T-helper 2 cell treated with Interferon-gamma antibody and Interleukin-4, amounts not matched to agents 100 ng/mL and 5 ng/mL, for 36 hours (primary cell): ENCODE measurements at places on chromosomes 1 and 21. TPM values are rescaled to one million over a fixed set of nuclear protein-coding genes. Genes with fewer than 3 reads are reported as not detected.

SMPDL3B gene
- total RNA-seq = 0.41 and 0.64 TPM in 2 replicates

TSPAN1 gene
- not detected in 2 replicates for total RNA-seq

KRTAP19-6 gene
- not detected in 2 replicates for total RNA-seq

IFI44L gene
- total RNA-seq = 50.8 and 53.9 TPM in 2 replicates

NUDT17 gene
- total RNA-seq = 2.8 and 4.0 TPM in 2 replicates

CLCC1 gene
- total RNA-seq = 21.6 and 23.5 TPM in 2 replicates

TDRKH gene
- 14.9 and 16.3 TPM in 2 replicates for total RNA-seq

RPF1 gene
- 43.9 and 50.1 TPM in 2 replicates for total RNA-seq

ETNK2 gene
- total RNA-seq = 0.16 TPM in 1 of 2 replicates, not detected in the other

MSH4 gene
- total RNA-seq = 0.34 and 0.43 TPM in 2 replicates

NHLH1 gene
- 0.52 and 0.68 TPM in 2 replicates for total RNA-seq

OR2T29 gene
- total RNA-seq = not detected in 2 replicates

CELA2A gene
- not detected in 2 replicates for total RNA-seq

SUMO3 gene
- total RNA-seq = 98.1 and 103 TPM in 2 replicates

FAM151A gene
- not detected in 2 replicates for total RNA-seq

CHRNB2 gene
- not detected in 2 replicates for total RNA-seq

DMBX1 gene
- 0.05 TPM in 1 of 2 replicates, not detected in the other for total RNA-seq

GBP7 gene
- total RNA-seq = not detected in 2 replicates

CD1D gene
- total RNA-seq = not detected in 2 replicates

GRIK1 gene
- not detected in 2 replicates for total RNA-seq

PGM1 gene
- 49.8 and 50.9 TPM in 2 replicates for total RNA-seq

LAMB3 gene
- total RNA-seq = 1.5 and 1.6 TPM in 2 replicates

OR2T35 gene
- total RNA-seq = not detected in 2 replicates

FALEC gene
- total RNA-seq = not detected in 2 replicates

PPP1R15B gene
- 62.9 and 65.5 TPM in 2 replicates for total RNA-seq

CHIT1 gene
- 0.18 and 0.41 TPM in 2 replicates for total RNA-seq

MMEL1 gene
- 0.95 and 1.2 TPM in 2 replicates for total RNA-seq

AMY2B gene
- 7.1 and 7.7 TPM in 2 replicates for total RNA-seq
